Esophagus squamous epithelium (tissue), 5 donors: ENCODE measurements at places on chromosomes 13 and 19.

GRCh38 chr19:40521276-40521675 is 54.5 kb downstream of the SPTBN4 start:
- DNase-seq: no peak

DNA sequence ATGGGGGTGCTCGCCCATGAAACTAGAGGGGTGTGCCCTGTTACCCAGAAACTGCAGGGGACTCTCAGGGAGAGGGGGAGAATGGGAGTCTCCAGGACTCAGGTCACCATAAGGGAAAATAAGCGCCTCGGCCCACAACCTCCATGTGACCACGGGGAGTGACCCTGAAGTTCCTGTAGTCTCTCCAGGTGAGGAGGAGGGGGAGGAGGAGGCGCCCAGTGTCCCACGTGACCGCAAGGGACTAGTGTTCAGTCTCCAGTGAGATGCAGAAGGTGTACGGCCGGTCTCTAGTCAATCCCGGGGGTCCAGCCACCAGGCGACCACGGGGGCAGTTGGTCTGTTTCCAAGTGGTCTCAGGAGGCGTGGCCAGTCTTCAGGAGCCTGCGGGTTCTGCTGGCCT is 16.0 kb downstream of the TM6SF2 start:
- DNase-seq: no peak

DNA sequence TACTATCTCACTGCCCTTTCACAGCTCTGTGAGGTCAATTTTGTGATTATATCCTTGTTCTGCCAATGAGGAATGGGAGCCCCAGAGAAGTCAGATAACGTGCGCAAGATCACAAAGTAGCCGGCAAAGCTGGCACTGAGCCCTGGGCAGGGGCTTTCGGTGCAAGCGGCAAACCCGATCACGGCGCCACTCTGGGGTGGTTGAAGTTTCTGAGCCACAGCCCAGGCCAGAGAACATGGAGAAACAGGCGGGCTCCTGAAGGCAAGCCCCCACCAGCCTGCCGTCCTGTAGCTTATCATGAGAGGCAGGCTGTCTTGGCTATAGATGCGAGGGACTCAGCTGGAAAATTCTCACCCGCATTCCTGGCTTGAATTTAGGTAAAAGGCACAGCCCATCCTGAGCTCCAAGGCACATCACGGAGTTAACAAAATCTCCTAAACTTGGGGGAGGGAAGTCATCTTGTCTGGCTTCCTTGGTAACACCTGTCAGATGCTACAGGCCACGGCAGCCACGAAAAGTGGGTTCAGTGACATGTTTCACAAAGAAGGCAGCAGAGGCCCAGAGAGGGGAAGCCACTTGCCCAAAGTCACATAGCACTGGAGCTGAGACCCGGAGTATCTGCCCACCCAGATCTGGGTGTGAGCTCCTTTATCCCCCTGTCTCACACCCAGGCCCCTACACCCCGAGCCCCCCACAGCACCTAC is 12.5 kb downstream of the TNNT1 start:
- no peak for DNase-seq

DNA sequence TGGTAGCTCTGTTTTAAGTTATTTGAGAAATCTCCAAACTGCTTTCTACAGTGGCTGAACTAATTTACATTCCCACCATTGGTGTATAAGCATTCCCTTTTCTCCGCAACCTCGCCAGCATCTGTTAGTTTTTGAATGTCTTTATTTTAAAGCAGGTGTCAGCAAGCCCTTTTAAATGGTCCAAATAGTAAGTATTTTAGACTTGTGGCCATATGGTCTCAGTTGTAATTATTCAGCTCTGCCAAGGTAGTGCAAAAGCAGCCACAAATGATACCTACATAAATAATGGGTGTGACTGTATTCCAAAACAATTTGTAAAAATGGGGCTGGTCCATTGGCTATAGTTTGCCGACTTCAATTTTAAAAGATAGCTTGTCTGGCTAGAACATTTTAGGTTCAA is 58.7 kb upstream of the TMTC4 start:
- no peak for DNase-seq

DNA sequence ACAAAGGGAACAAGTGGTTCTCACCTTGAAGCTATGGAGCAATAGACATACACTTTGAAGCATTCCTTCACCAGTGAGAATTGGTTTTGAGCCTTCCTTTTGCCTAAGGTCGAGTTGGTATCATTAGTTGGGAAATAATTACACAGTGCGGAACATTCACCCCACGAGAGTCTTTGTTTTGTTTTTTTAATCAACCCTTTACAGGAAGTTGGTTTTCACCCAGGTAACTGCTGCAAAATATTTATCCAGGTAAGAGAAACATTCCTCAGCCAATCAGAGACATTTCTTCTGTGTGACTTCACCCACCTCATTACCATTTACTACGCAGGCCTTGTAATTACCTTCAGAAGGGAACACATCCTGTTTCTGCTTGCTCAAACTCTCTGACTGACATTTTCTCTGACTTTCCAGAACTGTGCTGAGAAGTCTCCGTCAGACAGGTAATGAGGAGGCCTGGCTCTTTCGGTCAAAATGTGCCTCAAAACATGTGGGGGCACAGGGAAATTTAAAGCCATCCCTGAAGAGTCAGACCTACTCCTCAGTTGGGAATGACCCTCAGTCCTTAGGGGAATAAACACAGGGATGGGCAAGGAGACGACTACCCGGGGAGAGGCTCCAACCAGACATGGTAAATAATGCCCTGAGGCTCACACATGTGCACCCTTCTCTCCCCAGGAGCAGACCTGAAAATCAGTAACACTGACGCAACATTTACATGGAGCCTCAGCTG is 22.7 kb upstream of the SERP2 start:
- no peak for DNase-seq

DNA sequence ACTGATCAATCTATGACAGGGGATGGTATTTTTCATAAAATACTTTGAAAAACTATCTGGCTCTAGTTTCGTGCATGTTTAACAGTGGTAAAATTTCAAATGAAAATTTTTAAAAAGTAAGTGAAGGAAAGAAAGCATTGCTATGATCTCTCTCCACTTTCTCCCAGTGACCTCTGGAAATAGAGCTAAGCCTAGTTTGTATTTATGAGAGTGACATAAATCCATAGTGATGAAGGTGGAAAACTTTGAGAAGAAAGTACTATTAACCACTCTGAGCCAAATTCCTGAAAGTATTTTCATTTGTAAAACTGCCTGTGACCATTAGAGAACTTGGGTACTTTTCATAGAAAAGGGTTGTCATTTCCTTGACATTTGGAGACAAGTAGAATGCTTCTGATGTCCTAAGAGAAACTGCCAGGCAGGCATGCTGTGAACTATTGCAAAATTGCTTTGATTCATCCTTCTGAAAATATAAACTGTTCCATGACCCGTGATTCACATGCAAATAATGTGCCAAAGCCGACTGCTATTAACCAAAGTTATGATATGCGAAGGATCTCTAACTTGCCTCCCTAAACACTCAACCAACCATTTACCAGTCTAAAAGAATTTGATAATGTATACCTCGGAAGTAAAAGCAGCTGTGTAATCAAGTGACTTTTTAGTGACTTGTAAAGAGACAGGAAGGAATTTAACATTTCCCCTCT is 133.2 kb downstream of the VWA8 start:
- no peak for DNase-seq

- no peak for DNase-seq
These were observed 4.6 kb upstream of the PLPP2 start for GRCh38 chr19:295687-296370.

- no peak for DNase-seq
These were observed 579.5 kb downstream of the UQCRFS1 start for GRCh38 chr19:28633319-28634018.

GRCh38 chr13:76687467-76687866 is 198.7 kb downstream of the KCTD12 start:
- DNase-seq: no peak

- DNase-seq: no peak
These were observed at the start of gene TTYH1 for GRCh38 chr19:54415208-54415900. Gene TTYH1 (plus strand): TSS chr19:54415464. CDS start chr19:54415553, 89 bp downstream.

DNA sequence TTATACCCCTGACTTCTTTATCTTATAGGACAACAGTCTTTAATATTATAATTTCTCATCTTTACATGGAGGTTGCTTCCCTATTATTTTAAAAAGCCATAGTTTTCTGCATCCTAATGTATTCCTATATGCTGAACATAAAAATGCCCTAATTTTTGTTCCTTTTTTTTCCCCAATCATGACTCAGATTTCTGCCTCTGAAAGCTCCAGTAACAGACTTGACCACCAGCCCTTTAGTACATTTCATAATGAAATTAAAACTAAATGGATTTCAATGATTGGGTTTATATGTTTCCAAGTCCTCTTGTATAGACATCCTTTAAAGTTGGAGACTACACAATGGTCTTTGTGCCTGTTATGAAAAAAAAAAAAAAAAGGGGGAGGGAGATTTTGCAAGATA is 712.5 kb downstream of the DIAPH3 start:
- DNase-seq: no peak

DNA sequence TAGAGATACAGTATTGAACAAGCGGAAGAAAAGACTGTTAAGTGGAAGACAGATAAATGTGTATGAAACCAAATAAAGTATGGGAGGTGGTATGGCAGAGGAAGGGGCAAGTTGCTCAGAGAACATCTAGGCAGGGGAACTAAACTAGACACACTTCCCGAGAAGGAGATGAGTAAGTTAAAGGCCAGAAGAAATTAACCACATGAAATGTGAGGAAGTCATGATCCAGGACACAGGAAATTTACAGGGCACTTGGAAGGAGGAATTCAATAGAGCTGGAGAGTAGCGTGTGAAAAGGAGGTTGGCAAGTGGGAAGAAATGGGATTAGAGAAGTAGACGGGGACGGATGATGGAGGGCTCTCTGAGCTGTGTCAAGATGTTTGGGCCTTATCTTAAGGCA is 208.8 kb downstream of the COG6 start:
- no peak for DNase-seq

GRCh38 chr13:67763384-67763783 is 533.2 kb upstream of the PCDH9 start:
- no peak for DNase-seq

GRCh38 chr19:34975056-34975455 is 11.0 kb upstream of the ZNF792 start:
- DNase-seq: no peak

DNA sequence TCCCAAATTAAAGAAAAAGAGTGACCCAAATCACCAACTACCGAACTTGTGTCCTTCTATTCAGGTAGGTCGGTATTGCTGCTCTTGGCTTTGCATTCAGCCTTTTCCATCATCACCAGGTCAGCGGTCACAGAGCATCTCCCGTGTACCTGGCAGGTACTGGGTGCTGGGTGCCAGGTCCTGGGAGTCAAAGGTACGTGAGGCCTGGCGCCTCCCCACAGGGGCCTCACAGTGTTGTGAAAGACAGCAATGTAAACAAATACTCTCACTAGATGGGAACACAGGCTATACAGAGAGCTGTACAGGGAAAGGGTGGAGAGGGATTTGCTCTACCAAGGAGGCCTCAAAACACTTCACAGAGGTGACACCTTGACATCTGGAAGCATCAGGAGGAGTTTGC is 86.7 kb downstream of the ZIC5 start:
- DNase-seq: no peak

- no peak for DNase-seq
These were observed 1.3 kb downstream of the RHPN2 start for GRCh38 chr19:33063356-33063752.

- DNase-seq: no peak
These were observed at the start of gene ADM5 for GRCh38 chr19:49689133-49690078. Gene ADM5 (plus strand): TSS chr19:49689594. CDS start chr19:49689838, 244 bp downstream.

DNA sequence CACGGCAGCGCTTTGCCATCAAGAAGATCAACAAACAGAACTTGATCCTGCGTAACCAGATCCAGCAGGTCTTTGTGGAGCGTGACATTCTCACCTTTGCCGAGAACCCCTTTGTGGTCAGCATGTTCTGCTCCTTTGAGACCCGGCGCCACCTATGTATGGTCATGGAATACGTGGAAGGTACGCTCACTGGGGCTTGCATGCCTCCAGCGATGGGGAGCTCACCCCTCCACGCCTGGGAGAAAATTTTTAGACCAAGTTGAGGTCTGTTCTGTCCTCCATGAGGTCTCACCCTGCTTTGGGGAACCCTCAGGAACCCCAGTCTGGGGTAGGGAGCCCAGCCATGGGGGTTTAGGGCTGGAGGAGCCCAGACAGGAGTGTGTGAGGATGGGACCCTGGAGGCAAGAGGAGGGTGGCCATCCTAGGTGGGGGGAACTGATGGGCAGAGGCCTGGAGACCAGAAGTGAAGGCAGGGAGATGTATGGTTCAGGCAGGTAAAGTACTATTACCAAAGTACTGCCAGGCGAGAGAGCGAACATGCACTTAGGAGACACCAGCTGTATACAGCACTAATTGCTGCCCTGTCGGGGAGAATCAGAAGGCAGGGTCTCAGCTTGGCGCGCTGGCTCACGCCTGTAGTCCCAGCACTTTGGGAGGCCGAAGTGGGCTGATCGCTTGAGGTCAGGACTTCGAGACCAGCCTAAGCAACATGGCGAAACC is 22.3 kb upstream of the PIK3R2 start:
- no peak for DNase-seq

DNA sequence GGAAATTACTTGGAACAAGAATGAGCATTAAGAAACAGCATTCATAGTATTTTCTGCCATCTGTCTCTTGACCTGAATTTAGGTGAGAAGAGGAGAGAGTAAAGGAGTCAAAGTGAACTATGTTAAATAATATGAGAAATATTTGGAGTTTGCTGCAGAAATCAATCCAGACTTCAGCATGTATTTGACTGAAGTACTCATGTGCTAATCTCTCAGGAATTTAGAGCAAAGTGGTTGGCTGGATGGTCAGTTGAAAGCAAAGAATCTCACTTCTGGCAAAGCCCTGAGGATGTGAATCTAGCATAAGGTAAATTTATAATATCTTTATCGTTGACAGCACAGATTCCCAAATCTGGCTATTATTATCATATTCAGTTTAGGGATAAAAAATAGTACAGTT is 394.3 kb downstream of the PCDH17 start:
- DNase-seq: no peak

DNA sequence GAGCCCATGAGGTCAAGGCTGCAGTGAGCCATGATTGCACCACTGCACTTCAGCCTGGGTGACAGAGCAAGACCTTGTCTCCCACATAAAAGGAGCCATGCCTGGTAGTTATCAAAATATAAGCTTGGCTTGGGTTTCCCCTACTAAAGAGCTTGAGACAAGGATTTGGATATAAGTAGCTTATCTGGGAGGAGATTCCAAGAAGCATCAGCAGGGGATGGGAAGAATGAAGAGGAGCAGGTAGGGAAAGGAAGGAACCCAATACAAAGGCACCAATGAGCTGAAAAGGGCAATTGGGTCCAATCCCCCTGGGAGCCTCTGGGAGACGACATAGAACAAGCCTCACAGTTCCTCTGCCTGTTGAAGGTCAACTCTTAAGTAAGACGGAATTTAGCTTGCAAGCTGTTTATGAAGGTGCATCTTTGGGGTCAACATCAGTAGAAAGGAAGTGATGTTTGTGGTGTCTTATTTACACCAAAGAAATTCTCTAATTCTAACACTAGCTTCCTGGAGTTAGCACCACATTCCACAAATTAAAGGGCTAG is 7.4 kb upstream of the CLEC4G start:
- no peak for DNase-seq

GRCh38 chr19:48540110-48540509 is 11.9 kb upstream of the SULT2B1 start:
- DNase-seq: no peak
